ENCODE measurements at places on chromosomes 13 and 19.

GRCh38 chr13:85729296-85729695 lies 69.9 kb downstream of the SLITRK6 start:
- DNase-seq = no peak

DNA sequence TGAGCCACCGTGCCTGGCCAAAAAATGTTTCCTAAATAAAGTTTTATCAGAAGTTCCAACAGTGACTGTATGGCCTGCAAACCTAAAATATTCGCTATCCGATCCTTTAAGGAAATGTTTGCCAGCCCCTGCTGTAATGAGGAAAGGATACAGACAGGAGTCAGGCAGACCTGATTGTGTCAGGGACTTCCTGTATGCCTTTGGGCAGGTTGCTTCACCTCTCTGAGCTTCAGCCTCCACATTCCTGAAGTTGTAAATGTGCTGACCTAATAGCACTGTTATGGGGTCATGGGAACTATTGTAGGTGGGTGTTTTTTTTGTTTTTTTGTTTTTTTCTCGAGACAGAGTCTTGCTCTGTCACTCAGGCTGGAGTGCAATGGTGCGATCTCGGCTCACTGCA lies 6.2 kb downstream of the ABHD8 start:
- DNase-seq = no peak

GRCh38 chr19:11355160-11356073 lies at the start of gene PLPPR2:
Gene PLPPR2, plus strand, starts transcription at chr19:11355432. Its CDS starts 2,242 bp downstream, at chr19:11357674.
- DNase-seq = peak; percentile 91

DNA sequence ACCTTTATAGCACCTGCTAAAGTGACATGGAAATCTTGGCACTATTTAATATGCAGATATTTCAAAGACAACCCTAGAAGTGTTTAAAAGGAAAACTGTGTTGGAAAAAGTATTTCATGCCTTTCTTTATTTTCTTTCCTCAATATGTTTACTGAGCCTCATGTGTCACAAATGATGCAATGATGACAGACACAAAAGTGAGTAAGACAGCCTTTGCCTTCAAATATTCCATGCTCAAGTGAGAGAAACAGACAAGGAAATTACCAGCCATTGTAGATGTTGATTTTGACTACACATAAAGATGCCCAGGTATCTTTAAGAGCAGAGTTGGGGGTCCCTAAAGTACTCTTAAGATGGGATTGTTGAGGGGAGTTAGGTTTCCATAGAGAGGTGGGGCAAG lies 48.0 kb upstream of the TPP2 start:
- no peak for DNase-seq

DNA sequence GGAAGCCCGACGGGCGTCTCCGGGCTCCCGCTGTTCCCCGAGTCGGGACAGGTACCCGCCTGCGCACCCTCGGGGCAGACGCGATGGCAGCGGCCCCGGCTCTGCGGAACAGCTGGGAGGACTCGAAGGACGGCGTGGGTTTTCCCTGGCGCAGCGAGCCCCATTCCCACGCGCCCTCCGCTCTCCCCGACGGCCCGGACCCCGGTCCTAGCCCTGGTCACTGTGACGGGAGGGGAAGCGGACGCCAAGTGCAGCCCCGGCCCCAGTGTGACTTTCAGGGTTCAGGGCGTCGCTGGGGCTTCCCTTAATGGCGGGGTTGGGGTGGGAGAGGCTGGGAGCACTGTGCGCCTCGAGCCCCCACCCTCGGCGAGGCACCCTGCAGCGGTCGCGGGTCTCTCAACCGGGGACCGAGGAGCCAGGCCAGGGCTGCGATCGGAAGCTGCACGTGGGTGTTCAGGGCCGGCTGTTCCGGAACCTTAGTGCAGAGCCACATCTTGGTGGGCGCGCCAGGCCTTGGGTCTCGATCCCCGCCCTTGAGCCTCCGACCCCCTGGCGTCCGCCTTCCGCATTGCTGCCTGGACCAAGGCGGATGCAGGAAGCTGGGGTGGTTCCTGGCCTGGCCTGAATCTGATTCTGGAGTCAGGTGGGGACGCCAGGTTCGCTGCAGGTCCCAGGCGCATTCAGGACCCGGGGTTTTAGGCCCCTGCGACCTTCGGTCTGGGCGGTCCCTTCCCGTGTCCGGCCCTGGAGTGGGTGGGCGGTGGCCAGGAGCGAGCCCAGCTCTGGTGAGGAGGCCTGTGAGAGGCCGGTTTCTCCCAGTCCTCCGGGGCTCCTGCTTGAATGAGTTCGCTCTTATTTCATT lies 3.5 kb downstream of the LGALS7B start:
- DNase-seq = no peak

DNA sequence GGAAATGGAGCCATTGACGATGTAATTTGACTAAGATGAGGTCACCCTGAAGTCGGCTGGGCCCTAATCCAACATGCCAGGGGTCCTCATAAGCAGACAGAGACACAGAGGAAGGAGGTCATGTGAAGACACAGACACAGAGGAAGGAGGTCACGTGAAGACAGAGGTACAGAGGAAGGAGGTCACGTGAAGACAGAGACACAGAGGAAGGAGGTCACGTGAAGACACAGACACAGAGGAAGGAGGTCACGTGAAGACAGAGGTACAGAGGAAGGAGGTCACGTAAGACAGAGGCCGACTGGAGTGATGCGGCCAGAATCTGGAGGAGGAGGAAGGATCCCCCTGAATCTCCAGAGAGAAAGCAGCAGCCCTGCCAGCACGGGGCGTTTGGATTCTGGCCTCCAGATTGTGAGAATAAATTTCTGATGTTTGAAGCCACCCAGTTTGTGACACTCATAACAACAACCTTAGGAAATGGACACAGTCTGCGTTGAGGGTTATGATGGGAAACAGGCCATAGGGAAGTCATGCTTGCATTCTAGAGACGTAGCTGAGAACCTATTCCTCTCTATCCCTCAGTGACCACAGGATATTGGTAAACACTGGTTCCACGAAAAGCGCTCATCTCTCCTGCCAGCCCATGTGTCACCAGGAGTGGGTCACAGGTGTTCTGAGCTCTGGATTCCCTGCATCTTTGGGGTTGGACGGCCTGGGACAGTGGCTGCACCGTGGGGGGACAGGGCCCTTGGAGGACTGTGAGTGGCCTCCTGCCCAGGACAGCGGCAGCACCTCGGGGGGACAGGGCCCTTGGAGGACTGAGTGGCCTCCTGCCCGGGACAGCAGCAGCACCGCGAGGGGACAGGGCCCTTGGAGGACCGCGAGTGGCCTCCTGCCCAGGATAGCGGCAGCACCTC lies 108.5 kb downstream of the SOX1 start:
- no peak for DNase-seq

DNA sequence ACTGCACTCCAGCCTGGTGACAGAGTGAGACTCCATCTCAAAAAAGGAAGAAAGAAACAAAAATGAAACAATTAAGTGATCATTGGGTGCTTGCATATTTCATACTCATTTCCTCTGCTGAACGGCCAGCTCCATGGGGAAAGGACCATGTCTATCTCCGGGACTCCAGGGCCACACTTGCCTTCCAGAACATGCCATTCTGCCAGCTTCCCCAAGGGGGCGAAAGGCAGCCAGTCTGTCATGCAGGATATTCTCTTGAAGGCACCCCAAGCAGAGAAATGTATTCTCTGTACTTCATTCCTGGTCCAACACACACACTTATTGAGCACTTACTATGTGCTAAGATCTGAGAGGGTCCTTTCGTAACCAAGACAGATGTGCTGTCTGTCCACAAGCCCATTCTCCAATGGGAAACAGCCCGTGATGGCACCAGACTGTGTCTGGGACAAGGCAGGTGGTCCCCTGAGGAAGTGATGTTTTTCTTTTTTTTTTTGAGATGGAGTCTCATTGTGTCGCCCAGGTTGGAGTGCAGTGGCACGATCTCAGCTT lies 10.2 kb upstream of the CARM1 start:
- DNase-seq = no peak

- DNase-seq = no peak
These were observed 3.4 kb upstream of the JUND start for GRCh38 chr19:18284712-18285360.

GRCh38 chr19:30743702-30744101 lies 371.5 kb downstream of the ZNF536 start:
- DNase-seq = no peak

Measured in RWPE2 (cell line).